ENCODE measurements at places on chromosomes 2 and 18.

DNA sequence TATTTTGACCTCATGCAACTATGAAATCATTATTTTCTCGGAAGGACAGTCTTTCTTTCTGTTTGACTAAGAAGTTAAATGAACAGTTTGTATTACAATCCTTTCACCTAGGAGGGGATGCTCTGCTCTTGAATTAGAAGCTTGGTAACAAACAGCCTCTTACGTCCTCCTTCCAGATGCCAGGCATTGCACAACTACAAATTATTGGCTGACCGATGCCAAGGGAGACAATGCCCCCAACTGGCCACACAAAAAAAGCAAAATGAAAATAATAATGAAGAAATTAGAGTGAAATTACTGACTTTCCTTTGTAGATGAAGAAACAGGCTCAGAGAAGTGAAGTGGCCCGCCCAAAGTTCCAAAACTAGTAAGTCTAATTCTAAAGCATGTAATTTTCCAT is 177.9 kb downstream of the CYRIA start:
- H3K36me3 ChIP-seq: no peaks in the 10 kb centered on the region
- H3K27ac ChIP-seq: no peak overlapping the region
- no peaks in the 10 kb centered on the region for H3K4me1 ChIP-seq
- H3K27me3 ChIP-seq: no peaks in the 10 kb centered on the region

GRCh38 chr18:61803393-61803792 is 89.4 kb downstream of the RNF152 start:
- no peaks in the 10 kb centered on the region for H3K27me3 ChIP-seq
- no peak overlapping the region for H3K4me3 ChIP-seq
- H3K27ac ChIP-seq: no peak overlapping the region
- no peaks in the 10 kb centered on the region for H3K36me3 ChIP-seq

DNA sequence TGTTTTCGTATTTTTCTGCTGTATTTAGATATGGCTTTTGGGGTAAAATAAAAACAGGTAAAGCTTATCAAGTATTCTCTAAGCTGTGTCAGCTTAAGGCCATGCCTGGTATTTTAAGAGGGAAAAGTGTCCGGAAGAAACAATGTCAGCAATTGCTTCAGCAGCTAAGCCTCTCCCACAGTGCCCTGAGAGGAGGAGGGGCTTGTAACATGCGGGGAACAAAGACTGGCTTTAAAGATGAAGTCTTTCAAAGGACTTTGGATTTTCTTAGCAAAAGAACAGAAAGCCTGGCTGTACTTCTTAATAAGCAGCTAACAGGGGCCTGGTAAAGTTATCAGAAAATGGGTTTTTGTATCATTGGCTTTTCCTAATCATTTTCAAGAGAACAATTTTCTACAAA is 102.8 kb downstream of the PXDN start:
- H3K4me1 ChIP-seq: no peaks in the 10 kb centered on the region
- no peak for DNase-seq
- no peaks in the 10 kb centered on the region for H3K27me3 ChIP-seq
- H3K4me3 ChIP-seq: no peak overlapping the region
- H3K27ac ChIP-seq: no peak overlapping the region

- H3K27me3 ChIP-seq: no peaks in the 10 kb centered on the region
- no peak for DNase-seq
- H3K27ac ChIP-seq: no peak overlapping the region
- H3K36me3 ChIP-seq: peaks cover 12% of the 10 kb centered on the region
- H3K4me3 ChIP-seq: no peak overlapping the region
- no peaks in the 10 kb centered on the region for H3K4me1 ChIP-seq
These were observed 124.5 kb downstream of the WDR7 start for GRCh38 chr18:56775701-56776100.

GRCh38 chr2:65710779-65711295 is 278.4 kb upstream of the SPRED2 start:
- no peak overlapping the region for H3K27ac ChIP-seq
- H3K36me3 ChIP-seq: no peaks in the 10 kb centered on the region
- H3K4me1 ChIP-seq: no peaks in the 10 kb centered on the region
- no peak for DNase-seq
- no peaks in the 10 kb centered on the region for H3K27me3 ChIP-seq
- no peak overlapping the region for H3K4me3 ChIP-seq
